ENCODE measurements at places on chromosomes 11 and 22.
A peak's percentile ranks its signal among the peaks of the same experiment; 100 is the strongest.

GRCh38 chr11:64771861-64772260, 6.5 kb downstream of the SF1 start:
- DNase-seq = no peak

DNA sequence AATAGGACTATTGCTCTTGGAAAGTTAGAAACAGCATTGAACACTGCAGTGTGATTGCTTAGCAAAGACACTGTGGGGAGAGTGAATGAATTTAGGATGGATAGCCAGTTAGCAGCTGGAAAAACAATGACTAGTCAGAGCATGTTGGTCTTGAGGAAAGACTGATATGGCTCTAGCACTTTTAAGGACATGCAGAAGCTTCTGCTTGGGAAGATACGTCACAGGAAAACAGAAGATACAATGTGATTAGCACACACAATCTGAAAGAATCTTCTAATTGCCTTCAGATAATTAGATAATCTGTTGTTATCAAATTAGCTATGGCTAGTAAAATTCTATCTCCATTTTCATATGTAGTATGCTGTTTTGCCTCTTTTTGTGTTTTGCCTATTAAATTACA, 530.7 kb upstream of the CHORDC1 start:
- DNase-seq = no peak

- DNase-seq = peak; percentile 53
These were observed 27.0 kb upstream of the AMOTL1 start for GRCh38 chr11:94741022-94741679.

DNA sequence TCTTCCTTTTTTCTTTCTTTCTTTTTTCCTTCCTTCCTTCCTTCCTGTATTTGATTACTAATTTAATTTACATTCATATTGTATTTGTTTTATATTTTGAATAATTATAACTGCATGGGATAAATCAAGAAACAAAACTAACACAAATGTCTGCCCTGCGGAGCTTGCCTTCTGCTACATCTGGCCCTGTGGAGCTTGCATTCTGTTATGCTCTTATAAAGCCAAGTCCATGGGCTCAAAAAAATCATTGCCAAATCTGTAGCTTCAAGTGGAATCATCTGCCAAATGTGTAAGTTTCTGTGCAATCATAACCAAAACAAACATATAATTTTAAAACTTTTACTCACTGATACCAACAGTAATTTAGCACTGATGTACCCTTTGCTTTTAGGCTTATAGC, 8.0 kb upstream of the OR52J3 start:
- DNase-seq = no peak

DNA sequence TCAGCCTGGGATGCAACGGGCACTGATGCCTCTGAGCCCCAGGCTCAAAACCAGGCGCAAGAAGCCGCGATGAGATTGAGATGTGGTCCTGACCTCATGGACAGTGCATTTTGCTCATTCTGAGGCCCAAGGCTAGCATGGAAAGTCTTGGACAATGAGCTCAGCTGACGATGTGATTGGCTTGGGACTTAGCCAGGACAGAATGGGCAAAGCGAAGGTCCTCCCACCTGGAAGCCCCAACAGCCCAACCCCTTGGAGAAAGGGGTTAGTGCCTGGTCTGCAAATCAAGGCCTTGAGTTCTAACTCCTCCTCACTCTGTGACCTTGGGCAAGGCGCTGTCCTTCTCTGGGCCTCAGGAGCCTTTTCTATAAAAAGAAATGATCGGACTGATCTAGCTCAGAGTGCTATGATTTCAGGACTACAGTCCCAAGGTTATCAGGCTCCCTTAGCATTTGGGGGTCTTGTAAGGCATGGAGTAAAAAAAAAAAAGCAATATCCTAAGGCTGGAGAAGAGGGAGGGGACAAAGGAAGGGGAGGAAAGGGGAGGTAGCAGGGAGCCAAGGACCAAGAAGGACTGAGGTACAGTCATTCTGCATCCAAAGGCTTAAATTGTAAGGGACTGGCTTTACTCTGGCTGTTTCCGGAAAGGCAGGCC, 2.7 kb downstream of the SLC43A3 start:
- DNase-seq = no peak

DNA sequence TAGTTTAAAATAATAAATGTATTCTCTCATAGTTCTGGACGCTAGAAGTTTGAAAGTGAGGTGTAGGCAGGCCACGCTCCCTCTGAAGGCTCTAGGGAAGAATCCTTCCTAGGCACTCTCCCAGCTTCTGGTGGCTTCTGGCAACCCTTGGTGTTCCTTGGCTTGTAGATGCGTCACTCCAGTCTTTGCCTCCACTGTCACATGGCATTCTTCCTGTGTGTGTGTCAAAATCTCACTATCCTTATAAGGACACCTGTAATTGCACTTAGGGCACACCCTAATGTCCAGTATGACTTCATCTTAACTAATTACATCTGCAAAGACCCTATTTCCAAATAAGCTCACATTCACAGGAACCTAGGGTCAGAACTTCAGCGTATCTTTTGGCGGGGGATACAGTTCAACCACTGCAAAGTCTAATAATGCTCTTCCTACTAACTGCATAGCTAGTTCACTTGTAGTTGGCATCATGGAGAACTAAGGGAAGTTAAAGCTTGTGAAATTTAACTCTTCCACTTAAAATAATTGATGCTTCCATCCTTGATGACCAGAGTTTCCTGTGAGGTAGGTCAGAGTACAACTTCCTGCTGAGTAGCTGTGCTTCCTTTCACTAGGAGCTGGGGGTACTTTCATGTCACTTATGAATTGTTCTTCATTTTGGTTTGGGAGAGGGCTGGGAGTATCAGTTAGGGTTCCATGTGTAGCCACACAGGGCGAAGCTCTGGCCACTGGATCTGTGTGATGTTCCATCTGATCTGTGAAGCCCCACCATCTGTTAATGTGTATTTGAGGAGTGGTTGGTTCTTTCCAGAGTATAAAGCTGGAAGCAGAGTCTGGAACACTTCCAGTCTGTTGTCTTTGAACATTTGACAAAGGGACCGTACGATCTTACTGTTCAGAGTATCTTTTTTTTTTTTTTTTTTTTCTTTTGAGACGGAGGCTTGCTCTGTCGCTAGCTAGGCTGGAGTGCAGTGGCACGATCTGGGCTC, 10.5 kb downstream of the YWHAH start:
- no peak for DNase-seq

DNA sequence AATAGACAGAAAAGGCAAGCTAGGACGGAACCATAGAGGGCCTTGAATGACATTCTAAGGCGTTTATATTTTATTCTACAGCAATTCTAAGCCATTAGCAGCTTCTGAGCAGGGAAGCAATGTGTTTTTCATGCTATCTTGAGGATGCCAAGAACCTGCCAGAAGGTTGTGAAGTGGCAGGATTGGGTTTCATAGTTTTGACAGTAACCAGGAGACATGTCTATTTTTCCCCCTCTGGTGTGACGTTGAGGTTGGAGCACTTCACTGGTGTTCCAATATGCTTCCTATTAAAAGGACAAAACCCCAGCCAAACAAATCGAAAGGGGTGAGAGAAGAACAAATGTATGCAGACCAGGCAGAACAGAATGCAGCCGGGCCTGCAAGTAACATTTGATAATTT, 148.2 kb downstream of the SPATA19 start:
- no peak for DNase-seq

DNA sequence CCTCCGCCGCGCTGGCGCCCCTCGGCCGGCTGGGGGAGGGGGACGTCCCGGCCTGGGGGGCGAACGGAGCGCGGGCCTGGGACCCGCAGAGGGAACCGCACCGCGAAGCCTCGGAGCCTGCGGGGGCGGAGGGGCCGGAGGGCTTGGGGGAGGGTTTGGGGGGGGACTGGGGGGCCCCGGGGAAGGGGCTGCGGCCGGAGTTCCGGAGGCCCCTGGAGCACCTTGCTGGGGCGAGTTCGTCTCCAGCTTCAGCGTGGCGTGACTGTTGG, 261 bp upstream of the SCT start:
- DNase-seq = no peak

GRCh38 chr11:131600628-131601027, 230.2 kb downstream of the NTM start:
- DNase-seq = no peak

DNA sequence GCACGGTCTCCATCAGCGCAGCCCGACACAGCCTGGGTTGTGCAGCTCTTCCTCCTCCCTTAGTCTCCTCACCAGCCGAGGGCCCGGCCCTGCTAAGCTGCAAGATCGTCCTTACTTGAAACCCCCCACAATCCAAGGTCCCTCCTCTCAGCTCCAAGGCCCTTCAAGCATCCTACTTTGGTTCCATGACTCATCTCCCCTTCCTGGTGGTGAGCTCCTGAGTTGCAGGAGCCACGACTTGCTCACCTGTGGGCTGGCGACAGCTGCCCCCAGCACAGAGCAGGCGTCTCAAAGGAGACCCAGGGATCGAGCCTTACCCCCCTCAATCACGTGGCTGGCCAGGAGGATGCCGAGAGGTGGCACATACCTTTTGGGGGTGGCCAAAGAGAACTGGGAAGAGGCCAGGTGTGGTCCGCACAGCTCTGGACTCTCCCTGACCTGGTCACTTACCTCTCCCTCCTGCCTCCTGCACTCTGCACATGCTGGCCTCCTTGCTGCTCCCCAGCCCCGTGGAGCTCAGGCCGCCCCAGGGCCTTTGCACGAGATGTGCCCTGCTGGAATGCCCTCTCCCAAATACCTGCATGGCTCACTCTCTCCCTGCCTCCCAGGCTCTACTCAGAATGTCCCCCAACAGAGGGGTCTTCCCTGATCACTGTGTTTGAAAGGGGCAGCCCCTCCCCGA, 35.2 kb upstream of the FADD start:
- no peak for DNase-seq

GRCh38 chr22:37476389-37477329, 9.5 kb downstream of the MFNG start:
- DNase-seq = no peak

DNA sequence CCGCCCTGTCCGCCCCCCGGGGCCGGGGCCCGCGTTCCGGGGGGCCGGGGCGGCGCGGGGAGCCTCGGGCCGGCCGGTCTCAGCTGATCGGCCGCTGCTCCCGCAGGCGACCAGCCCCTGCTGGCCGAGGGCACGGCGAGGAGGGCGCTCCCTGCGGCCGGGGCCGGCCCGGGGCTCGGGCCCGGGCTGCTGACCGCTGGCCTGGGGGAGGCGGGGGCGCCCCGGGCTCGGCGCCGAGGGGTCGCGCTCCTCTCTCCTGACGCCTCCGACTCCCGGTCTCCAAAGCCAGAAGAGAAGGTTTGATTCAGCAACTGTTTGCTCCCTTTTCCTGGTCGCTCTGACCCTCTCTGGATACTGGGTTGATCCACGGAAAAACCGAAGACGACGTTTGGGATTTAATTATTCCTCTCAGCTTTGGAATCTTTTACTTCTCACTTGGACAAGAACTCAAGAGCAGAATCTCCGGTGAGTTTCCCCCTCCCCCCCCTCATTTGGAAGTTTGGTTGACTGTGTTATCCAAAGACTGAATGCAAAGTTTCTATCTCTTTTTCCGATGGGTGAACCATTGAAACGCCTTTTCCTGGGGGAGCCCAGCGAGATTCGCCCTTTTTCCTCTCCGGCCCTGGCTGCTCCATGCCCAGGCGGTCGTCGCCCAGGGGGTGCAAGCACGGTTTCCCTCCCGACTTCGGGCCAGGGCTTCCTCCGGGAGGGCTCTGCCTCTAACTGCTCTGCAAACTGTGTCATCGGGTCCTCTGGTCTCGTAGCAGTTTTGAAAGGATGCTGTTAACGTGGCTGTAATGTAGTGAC, 725 bp downstream of the KDM2A start:
- no peak for DNase-seq

DNA sequence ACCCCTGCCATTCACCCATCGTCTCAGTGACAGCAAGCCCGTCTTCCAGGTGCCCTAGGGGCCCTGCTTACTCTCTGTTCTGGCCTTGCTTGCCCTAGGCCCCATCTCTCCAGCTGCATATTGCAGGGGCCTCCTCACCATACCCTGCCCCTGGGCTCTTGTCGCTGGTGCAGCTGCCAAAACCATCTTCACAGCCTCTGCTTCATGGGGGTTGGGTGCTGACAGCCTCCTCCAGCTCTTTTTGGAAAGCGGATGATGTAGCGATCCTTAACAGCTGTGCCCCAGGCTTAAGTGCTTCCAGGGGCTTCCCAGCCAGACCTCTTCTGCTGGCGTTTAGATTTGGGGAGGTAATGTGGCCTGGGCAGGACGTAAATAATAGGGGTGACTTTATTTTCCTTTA, 61.2 kb upstream of the SUSD2 start:
- no peak for DNase-seq

DNA sequence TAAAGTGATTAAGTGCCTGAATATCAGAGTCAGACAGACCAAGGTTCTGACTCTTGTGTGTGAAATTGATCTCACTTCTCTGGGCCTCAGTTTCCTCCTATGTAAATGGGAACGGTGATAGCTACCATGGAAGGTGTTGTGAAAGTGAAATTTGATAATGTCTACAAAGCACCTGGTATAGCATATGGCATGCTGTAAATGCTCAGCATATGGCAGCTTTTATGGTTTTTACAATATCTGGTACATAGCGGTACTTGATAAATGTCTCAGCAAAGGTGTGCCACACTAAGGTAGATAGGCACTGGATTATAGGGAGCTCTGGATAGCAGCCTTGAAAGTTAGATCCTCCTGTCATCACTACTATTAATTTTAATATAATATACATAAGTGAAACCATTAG, 19.9 kb downstream of the POU2AF2 start:
- no peak for DNase-seq

GRCh38 chr22:48574776-48575617, 1252.7 kb downstream of the BRD1 start:
- DNase-seq = peak; percentile 31

DNA sequence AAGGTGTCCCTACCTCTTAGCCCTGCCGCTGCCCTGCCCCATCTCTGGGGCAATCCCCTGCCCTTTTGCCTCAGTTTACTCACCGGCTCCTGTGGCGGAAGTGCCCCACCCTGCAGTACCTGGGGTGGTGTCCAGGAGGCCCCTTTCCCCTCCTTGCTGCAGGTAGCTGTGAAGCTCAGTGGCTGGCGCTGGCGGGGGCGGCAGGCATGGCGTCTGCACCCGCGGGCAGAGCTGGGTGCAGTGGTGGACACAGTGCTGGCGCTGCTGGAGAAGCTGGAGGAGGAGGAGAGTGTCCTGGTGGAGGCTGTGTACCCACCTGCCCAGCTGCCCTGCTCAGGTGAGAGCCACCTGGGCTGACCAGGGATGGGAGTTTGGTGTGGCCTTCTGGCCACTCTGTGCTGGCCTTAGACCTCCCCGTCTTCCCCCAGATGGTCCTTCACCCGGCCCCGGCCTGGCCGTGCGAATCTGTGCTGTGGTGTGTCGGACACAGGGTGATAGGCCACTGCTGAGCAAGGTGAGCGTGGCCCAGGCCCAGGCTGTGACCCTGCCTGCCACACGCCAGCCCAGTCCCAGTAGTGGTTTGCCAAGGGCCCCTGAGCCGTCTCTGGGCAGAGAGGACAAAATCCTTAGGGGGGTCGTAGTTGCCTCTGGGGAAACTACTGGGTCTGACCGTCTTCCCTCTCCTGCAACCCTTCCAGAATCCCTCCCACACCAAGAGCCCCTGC, 4.0 kb downstream of the CARNS1 start:
- no peak for DNase-seq
